ENCODE measurements at places on chromosomes 1 and 21.

DNA sequence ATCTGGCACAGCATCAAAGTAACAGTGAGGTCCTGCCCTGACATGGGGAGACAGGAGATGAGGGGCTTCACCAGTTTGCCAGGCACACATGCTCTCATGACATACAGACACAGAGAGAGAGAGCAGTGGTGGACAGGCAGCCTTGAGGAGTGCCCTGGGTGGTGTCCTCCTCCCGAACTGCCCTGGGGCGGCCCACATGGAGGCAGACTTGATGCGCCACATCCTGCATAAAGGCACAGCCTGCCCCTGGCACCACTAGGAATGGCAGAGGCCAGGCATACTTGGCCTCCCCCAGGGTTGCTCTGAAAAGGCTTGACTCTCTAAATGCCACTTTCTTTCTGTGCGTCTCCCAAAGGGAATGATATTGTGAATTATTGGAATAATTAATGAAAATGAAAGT lies 67.5 kb downstream of the SPAG17 start:
- H3K4me1 ChIP-seq, result no peaks in the 10 kb centered on the region
- no peaks in the 10 kb centered on the region for H3K36me3 ChIP-seq
- no peak overlapping the region for H3K4me3 ChIP-seq
- H3K27ac ChIP-seq, result no peak overlapping the region

GRCh38 chr1:46413596-46413985 lies 19.5 kb downstream of the FAAH start:
- no peak for DNase-seq
- no peaks in the 10 kb centered on the region for H3K27me3 ChIP-seq
- H3K36me3 ChIP-seq, result 0 out of 2 replicates have a peak, but pooled peaks cover 5% of the 10 kb centered on the region
- no peaks in the 10 kb centered on the region for H3K4me1 ChIP-seq
- H3K27ac ChIP-seq, result no peak overlapping the region

GRCh38 chr1:55047611-55048010 lies 8.3 kb downstream of the PCSK9 start:
- H3K4me3 ChIP-seq, result no peak overlapping the region
- no peak for DNase-seq
- no peak overlapping the region for H3K27ac ChIP-seq
- no peaks in the 10 kb centered on the region for H3K27me3 ChIP-seq
- no peaks in the 10 kb centered on the region for H3K36me3 ChIP-seq

DNA sequence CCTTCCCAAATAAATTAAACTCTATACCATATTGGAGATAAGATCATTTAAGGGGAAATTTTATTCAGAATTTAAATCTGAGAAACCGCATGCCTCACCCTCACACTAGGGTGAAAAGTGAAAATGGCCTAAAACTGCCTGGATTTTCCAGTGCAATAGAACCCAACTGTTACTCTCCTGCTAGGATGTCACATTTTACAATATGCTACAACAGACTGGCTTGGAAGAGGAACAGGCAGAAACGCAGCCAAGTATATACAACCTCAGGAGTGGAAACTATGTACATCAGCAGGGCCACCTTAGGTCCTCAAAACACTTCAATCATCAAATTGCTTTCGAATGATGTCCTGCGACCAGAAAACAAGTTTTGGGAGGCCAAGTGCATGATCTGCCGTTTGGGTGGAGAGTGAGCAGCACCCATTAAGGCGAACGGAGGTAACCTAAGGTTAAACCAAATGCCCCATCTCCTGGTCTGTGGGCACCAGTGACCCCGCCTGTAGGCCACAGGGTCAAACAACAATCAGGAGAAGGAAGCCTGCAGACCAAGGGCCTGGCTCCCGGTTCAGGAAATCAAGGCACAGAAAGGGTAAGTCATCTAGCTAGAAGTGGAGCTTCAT lies 4.9 kb downstream of the RCAN1 start:
- H3K4me1 ChIP-seq, result peaks cover 7% of the 10 kb centered on the region
- no peaks in the 10 kb centered on the region for H3K27me3 ChIP-seq
- H3K27ac ChIP-seq, result no peak overlapping the region
- H3K4me3 ChIP-seq, result no peak overlapping the region

- no peaks in the 10 kb centered on the region for H3K36me3 ChIP-seq
- no peaks in the 10 kb centered on the region for H3K4me1 ChIP-seq
Measured at GRCh38 chr1:21041541-21041940, 135.2 kb downstream of the EIF4G3 start.

- peaks cover 83% of the 10 kb centered on the region for H3K4me1 ChIP-seq
- peak overlapping the region; percentile 34 for H3K4me3 ChIP-seq
- H3K27me3 ChIP-seq, result no peaks in the 10 kb centered on the region
- peak overlapping the region; percentile 90 for H3K27ac ChIP-seq
Measured at GRCh38 chr1:9890224-9890731, 19.8 kb downstream of the CTNNBIP1 start.

- DNase-seq, result no peak
- H3K27me3 ChIP-seq, result 0 out of 2 replicates have a peak, but pooled peaks cover 4% of the 10 kb centered on the region
- H3K4me3 ChIP-seq, result no peak overlapping the region
- H3K36me3 ChIP-seq, result no peaks in the 10 kb centered on the region
- H3K27ac ChIP-seq, result no peak overlapping the region
- no peaks in the 10 kb centered on the region for H3K4me1 ChIP-seq
Measured at GRCh38 chr1:39590546-39590945, 14.0 kb upstream of the PABPC4 start.

DNA sequence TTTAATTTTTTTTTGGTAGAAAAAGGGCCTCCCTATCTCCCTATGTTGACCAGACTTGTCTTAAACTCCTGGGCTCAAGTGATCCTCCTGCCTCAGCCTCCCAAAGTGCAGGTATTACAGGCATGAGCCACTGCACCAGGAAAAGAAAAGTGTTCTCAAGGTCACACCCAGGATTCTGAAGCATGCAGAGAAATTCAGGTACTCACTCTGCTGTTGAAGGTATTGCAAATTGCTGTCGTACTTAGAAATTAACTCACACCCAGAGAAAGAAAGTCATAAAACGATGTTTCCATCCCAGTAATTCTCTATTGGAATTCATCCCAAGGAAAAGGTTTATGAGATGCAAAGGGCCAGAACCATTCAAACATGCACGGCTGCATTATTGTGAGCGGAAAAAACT lies 73.7 kb downstream of the DHRS3 start:
- DNase-seq, result no peak
- H3K27me3 ChIP-seq, result no peaks in the 10 kb centered on the region
- H3K4me1 ChIP-seq, result peaks cover 57% of the 10 kb centered on the region
- H3K27ac ChIP-seq, result no peak overlapping the region
- no peaks in the 10 kb centered on the region for H3K36me3 ChIP-seq

DNA sequence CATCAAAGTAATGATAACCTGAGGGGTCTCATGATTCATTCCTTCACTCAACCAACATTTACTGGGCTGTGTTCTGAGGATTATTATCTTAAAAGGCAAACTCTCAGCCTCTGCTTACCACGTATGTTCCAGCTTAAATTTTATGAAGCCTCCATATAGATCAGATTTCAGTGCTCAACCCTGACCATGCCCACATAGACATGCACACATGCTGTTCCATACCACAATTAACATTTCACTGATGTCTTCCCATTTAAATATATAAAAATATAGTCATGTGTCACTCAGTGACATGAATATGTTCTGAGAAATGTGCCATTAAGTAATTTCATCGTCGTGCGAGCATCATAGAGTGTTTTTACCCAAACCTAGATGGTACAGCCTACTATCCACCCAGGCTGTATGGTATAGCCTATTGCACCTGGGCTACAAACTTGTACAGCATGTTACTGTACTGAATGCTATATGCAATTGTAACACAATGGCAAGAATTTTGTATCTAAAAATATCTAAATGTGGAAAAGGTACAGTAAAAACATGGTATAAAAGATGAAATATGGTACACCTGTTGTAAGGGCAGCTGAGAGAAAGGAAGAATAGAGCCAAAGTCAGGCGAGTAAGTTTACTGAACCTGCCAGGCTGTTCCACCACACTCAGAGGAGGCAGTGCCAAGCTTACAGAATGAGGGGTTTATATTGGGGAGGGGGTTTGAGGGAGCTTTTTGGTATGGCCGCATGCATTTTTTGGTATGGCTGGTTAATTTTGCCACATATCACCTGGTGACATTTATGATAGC lies 134.7 kb upstream of the ETV3 start:
- H3K4me1 ChIP-seq, result no peaks in the 10 kb centered on the region
- peaks cover 82% of the 10 kb centered on the region for H3K27me3 ChIP-seq
- no peak for DNase-seq
- H3K4me3 ChIP-seq, result no peak overlapping the region
- H3K36me3 ChIP-seq, result no peaks in the 10 kb centered on the region

DNA sequence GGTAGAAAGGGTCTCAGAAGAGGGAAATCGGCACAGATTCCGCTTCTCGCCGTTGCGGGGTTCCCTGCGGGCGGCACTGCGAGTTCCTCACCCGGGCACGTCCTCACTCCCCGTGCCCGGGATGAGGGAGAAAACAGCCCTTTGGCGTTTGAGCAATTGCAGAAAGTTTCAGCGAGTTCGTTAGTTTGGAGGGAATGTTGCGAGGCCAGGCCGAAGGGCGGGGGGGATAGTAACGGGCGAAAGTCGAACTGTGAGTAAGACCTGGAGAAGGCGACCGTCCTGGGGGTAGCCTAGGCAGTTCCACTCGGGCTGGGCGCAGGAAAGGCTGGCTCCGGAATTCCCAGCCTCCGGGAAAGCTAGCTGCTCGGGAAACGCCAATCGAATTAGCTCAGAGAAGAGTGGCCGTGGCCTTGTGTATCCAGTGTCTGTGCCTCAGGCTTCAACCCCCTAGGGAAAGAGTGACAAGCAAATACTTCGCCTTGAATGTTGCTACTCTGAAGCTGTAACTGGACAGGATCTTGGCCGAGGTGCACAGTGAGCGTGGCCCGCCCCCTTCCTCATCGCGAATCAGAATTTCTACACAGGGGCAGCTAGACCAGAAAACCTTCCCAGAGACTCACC lies 787 bp downstream of the PTGFR start:
- H3K4me1 ChIP-seq, result no peaks in the 10 kb centered on the region
- DNase-seq, result no peak
- H3K27ac ChIP-seq, result no peak overlapping the region
- H3K36me3 ChIP-seq, result no peaks in the 10 kb centered on the region

DNA sequence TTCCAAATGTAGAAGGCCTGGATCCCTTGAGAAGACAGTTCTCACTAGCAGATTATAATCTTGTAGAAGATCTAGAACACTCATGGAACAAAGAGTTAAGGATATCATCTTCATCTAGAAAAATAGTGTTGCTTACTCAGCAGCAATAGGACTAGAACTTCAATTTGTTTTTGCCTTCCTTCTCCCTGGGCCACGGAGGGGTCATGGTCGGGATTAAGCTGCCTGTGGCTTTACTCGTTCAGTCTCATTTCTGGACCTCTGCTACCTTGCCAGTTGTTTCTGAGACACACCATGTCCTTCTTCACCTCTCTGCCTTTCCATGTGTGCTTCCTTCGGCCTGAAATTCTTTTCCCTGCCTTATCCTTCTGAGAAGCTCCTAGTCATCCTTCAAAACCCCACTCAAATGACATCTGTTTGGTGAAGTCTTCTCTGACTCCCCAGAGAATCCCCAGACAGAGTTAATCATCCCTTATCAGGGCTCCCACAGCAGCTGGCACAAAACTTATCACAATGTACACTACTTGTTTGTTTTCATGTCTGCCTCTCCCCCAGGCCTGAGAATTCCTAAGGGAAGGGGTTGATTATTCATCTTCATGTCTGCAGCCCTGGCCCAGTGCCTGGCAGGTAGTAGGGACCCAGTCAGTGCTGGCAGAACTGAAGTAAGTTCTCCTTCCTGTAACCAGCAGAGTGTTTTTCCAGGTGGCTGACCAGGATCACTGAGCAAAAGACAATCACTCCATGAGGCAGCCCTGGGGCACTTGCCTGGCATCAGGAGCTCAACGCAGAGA lies 15.5 kb upstream of the SNX27 start:
- no peaks in the 10 kb centered on the region for H3K36me3 ChIP-seq
- peaks cover 3% of the 10 kb centered on the region for H3K4me1 ChIP-seq
- no peaks in the 10 kb centered on the region for H3K27me3 ChIP-seq
- no peak overlapping the region for H3K4me3 ChIP-seq

DNA sequence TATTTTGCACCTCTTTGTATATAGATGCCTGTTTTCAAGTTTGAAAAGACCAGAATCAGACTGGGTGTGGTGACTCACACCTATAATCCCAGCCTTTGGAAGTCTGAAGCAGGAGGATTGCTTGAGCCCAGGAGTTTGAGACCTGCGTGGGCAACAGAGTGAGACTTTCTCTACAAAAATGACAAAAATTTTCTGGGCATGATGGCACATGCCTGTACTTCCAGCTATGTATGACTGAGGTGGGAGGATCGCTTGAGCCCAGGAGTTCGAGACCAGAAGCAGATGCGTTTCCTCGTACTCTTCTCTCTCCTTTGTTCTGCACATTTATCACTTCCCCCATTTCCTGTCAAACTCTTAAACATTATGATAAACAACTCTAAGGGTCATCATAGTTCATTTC lies 310.0 kb upstream of the SNX7 start:
- no peak overlapping the region for H3K27ac ChIP-seq
- no peaks in the 10 kb centered on the region for H3K27me3 ChIP-seq
- H3K4me3 ChIP-seq, result no peak overlapping the region
- H3K36me3 ChIP-seq, result no peaks in the 10 kb centered on the region

- H3K4me1 ChIP-seq, result no peaks in the 10 kb centered on the region
- DNase-seq, result no peak
- H3K27me3 ChIP-seq, result no peaks in the 10 kb centered on the region
Measured at GRCh38 chr1:186865857-186866256, 37.1 kb downstream of the PLA2G4A start.

DNA sequence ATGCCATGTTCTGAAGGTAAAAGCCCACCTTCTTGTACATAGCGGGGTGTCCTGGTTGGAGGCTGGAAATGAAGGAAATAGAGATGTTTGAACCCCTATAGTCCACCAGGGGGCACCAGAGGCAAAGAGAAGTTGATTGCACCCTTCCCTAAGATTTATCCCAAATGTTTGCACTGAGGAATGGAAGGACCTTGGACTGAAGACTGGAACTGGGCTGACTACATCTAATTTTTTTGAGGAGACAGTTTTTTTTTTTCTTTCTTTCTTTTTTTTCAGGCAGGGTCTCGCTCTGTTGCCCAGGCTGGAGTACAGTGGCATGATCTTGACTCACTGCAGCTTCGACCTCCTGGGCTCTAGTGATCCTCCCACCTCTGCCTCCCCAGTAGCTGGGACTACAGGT lies 55.3 kb upstream of the EIF4G3 start:
- peak; percentile 26 for DNase-seq
- H3K27ac ChIP-seq, result no peak overlapping the region
- H3K36me3 ChIP-seq, result peaks cover 8% of the 10 kb centered on the region
- H3K4me3 ChIP-seq, result no peak overlapping the region

DNA sequence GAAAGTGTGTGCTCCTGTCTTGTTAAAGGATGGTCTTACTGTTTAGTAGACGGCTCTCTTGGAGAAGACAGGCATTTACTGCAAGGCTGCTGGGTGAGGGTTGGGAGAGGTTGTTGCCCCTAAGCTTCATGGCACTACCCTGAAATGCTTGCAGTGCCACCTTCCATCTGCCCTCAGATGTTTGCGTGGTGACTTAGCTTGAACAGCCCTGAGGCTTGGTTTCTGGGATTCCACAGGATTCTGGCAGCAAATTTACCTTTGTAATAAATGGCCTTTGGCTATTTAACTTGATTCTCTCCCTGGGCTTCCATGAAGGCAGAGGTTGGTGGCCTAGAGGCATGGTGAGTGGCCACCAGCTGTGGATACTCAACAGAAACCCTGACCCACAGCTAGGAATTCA lies 11.6 kb downstream of the MTARC1 start:
- H3K4me1 ChIP-seq, result no peaks in the 10 kb centered on the region
- no peaks in the 10 kb centered on the region for H3K36me3 ChIP-seq
- no peak for DNase-seq
- H3K4me3 ChIP-seq, result no peak overlapping the region
- H3K27ac ChIP-seq, result no peak overlapping the region
- H3K27me3 ChIP-seq, result no peaks in the 10 kb centered on the region

- no peaks in the 10 kb centered on the region for H3K27me3 ChIP-seq
- no peaks in the 10 kb centered on the region for H3K4me1 ChIP-seq
- no peak overlapping the region for H3K27ac ChIP-seq
- 0 out of 2 replicates have a peak, but pooled peaks cover 7% of the 10 kb centered on the region for H3K36me3 ChIP-seq
- H3K4me3 ChIP-seq, result no peak overlapping the region
- DNase-seq, result no peak
Measured at GRCh38 chr1:29310616-29311180, 74.4 kb downstream of the PTPRU start.
